ENCODE measurements at places on chromosomes 16 and 17.

DNA sequence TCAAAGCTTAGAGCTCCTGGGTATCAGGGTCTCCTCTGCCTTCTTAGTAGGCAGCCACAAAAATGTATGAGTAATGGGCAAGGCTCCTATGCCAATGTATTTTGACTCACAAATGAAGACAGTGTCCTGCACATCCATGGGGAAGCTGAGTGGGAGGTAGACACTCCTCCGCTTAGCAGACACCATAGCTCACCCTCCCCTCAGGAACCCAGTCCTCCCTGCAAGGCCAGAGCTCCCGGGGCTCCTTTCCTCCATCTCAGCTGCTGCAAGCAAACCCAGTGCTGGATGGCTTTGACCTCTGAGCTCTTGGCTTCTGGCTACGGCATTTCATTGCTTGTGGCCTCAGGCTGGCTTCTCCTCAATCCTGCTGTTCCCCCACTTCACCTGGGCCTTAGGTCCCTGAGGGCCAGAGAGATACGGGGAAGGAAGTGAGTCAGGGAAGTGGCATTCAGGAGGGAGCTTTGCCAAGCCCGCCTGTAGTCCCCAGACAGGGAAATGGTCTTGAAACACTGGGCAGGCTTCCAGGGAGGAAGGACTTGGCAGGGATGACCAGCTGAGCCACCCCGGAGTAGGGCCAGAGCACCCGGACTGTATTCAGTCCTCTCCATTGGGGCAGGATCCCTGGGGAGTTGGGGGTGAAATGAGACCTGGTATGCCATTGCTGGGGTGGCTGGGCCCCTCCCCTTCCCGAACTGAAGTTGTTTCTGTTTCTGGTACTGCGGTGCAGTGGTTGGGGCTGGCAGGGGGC, 4.5 kb downstream of the ABCC3 start:
- DNase-seq = peak; percentile 95

GRCh38 chr16:86300746-86301481, 209.4 kb upstream of the FOXF1 start:
- no peak for DNase-seq

- DNase-seq = no peak
Measured at GRCh38 chr16:83994703-83995102, 26.7 kb downstream of the NECAB2 start.

DNA sequence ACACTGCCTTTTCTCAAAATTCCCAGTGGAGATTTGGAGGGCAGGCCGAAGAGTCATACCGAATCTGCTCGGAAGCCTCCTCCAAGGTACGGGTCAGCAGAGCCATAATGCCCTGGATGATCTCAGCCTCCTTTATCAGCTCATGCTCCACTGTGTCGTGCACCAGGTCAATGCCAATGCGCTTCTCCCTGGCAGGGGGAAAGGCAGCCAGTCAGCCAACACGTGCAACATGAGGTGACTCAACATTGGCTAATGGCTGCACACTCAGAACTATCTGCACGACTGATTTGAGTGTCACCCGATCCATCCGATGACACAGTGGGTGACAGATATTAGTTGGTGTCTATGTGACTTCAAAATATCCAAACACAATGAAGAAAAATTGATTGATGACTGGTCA, 15.8 kb downstream of the TEKT1 start:
- no peak for DNase-seq

- no peak for DNase-seq
Measured at GRCh38 chr16:13793841-13794409, 126.0 kb upstream of the ERCC4 start.

DNA sequence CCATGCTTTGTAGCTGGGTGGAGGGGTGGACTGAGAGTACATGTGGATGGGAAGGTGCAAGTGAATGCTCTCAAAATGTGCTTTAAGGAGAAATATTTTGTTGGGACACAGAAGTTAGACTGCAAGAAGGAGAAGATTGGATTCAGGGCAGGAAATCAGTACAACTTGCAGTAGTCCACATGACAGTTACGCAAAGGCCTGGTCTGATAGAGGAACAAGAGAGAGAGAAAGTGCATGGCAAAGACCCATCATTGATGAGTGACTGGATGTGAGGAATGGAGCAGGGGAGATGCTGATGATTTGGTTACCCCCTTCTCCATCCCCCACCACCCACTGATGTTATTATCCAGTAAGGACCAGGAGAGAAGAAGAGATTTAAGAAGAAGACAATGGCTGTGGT, 472.8 kb downstream of the MAF start:
- no peak for DNase-seq

GRCh38 chr17:75059369-75060345, 12.6 kb downstream of the KCTD2 start:
- DNase-seq = peak; percentile 80

- DNase-seq = no peak
Measured at GRCh38 chr16:61179561-61179960, 856.7 kb downstream of the CDH8 start.

DNA sequence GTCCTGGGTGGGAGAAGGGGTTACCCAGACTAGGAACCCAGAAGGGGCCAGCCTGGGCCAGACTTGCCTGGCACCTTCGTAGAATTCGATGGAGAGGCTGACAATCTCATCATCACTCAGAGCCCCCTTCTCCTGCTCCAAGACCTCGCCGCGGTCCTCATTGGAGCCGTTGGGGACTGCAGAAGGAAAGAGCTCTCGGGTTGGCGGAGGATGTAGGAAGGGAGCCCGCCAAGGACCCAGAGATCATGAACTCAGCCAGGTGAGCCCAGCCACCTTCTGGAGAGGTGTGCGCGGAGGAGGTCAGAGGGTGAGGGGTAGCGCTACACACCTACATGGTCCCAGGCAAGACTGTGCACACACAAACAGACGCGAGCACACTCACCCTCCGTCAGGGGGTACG, 8.5 kb downstream of the CISD3 start:
- no peak for DNase-seq

GRCh38 chr16:56658327-56658875, 642 bp downstream of the MT1F start:
- DNase-seq = no peak

GRCh38 chr17:27609611-27610303, 21.2 kb upstream of the LGALS9 start:
- peak; percentile 59 for DNase-seq

- DNase-seq = no peak
Measured at GRCh38 chr17:54859187-54859586, 41.5 kb upstream of the TOM1L1 start.

- no peak for DNase-seq
Measured at GRCh38 chr16:65827231-65827630, 539.3 kb upstream of the CDH5 start.

- DNase-seq = no peak
Measured at GRCh38 chr16:81888520-81889394, 109.7 kb downstream of the PLCG2 start.

DNA sequence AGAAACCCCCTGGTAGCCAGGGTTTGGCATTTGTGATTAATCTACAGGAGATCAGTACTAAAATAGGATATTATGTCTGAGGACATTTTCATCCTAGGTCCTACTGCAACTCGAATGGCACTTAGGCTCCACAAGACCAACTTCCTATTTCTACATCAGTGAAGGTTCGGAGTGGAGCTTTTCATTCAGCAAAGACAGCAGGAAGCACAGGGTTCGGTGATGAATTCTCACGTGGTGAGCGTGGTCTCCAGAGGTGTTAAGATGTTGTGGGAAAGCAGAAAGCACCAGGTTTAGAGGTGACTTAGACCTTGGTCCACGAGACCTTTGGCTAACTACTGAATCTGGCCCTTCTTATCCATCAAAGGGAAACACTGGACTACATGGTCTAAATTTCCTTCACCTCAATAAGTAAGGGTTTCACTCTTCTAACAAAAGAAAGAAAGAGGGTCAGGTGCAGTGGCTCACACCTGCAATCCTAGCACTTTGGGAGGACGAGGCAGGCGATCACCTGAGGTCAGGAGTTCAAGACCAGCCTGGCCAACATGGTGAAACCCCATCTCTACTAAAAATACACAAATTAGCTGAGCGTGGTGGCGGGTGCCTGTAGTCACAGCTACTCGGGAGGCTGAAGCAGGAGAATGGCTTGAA, 13.9 kb upstream of the HELZ start:
- no peak for DNase-seq

- peak; percentile 74 for DNase-seq
Measured at GRCh38 chr16:27330542-27330941, 16.8 kb downstream of the IL4R start.

DNA sequence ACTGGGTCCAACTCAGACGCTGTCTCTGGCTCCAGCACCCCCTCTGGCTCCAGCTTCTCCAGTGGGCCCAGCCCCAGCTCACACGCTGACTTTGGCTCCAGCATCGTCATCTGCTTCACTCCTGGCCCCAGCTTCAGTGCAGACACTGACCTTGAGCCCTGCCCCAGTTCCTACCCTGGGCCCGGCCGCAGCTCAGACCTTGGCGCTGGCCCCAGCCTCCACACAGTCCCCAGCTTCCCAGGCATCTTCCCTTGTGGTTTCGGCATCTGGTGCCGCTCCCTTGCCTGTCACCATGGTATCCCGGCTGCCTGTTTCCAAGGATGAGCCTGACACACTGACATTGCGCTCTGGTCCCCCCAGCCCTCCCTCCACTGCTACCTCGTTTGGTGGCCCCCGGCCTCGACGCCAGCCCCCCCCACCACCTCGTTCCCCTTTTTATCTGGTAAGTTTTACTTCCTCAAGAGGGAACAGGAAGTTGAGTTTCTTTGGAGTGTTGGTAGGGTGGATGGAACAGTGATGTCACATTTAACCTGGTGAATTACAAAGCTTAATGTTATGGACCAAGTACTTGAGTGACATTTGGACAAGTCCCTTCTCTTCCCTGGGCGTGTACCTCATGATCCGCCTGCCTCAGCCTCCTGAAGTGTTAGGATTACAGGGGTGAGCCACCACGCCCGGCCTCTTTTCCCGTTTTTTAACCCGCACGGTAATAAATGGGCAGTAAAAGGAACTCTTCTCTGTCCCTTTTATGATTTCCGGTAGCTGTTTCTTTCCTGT, 23.4 kb upstream of the PHKG2 start:
- DNase-seq = peak; percentile 58

- no peak for DNase-seq
Measured at GRCh38 chr17:46037722-46038255, 38.7 kb downstream of the STH start.
